D721Med (cell line): ENCODE measurements at places on chromosomes 12 and 14.

GRCh38 chr14:77032844-77033621 is 4.5 kb upstream of the IRF2BPL start:
- peak; percentile 92 for DNase-seq

DNA sequence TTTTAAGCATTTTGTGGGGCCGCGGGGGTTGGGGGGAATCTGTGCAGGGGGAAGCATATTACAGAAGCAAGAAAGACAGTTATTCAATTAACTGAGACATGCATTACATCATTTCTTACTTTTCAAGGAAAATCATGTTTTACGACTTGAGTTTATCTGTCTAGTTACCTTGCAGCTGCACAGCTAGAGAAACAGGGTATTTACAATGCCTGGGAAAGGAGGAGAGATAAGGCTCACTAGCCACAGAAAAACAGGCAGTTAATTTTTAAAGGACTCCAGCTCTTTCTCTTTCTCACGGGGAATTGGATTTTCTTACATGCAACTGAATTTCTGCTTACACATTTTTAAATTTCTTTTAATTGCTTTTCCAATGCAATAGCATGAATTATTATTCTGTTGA is 22.2 kb downstream of the FCF1 start:
- no peak for DNase-seq

DNA sequence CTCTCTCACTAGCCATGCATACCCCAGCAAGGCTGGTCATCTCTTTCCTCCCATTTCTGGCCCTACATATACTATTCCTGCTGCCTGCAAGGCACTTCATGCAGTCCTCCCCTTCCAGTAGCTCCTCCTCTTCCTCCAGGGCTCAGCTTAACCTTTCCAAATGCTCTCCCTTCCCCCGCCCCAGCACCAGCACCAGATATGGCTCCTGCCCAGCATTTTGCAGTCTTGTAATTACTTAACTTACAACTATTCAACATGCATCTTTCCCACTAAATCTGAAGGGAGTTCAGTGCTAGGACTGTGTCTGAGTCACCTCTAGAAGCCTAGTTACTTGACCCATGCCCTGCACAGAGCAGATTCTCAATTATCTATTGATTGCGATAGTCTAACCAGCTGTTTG is 1.8 kb upstream of the FBXO21 start:
- no peak for DNase-seq

DNA sequence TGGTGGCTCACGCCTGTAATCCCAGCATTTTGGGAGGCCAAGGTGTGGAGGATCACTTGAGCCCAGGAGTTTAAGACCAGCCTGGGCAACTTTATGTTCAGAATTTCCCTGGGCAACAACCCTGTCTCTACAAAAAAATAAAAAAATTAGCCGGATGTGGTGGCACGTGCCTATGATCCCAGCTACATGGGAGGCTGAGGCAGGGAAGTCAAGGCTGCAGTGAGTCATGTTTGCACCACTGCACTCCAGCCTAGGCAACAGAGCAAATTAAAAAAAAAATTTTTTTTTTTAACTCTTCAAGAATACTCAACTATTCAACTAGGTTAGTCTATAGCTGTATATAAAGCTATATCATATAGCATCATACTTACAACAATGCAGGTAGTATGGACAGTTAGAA is 113.0 kb downstream of the RALGAPA1 start:
- DNase-seq: no peak

- DNase-seq: no peak
Measured at GRCh38 chr12:71760471-71760870, 5.8 kb downstream of the RAB21 start.

DNA sequence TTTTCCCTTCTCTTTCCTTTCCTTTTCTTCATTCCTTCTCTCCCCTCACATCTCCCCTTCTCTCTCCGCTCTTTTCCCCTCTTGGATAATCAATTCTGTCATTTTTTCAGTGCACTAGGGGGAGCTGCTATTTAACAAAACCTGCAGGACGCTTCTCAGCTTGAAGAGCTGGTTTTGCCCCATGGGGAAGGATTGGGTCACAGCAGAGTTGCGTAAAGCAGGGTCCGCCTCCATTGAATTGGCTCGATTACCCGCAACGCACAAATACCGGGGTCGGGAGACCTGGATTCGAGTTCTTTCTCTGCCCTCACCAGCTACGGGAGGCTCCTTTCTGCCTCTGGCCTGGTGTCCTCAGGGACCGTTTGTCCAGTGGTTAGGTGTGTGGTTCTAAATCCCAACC is 42.1 kb upstream of the CHGA start:
- DNase-seq: no peak

DNA sequence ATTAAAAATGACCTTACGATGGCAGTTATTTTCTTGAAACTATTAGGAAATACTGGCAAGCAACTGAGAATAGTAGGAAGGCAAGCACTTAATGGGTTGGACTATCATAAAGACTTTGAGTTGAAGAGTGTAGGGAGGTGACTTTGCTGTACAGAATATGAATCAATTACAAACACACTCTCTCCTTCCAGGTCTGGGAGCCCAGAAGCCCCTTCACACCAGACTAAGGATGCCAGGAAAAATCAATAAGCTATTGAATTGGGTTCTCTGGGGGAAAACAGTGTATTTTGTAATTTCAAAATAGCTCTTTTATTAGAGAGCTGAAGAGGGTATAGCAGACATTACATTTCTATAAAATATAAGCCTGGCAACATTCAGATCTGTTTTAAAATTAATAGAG is 736.4 kb downstream of the NOVA1 start:
- no peak for DNase-seq

DNA sequence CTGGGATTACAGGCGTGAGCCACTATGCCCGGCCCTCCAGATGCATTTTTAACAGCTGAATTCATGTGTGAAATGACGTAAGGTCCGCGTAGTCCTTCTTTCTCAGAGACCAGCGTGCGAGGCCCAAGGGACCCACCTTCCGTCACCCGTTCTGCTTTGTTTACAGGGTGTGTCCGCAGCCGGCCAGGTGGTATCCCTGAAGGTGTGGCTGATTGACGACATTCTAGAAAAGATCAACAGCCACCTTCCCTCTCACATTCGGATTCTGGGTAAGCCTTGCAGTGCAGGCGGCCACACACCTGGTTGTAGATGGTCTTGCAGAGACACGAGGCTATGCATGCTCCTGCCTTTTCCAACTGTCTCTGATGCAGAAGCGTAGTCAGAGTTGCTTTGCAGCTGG is 9.9 kb downstream of the PUS1 start:
- DNase-seq: no peak

DNA sequence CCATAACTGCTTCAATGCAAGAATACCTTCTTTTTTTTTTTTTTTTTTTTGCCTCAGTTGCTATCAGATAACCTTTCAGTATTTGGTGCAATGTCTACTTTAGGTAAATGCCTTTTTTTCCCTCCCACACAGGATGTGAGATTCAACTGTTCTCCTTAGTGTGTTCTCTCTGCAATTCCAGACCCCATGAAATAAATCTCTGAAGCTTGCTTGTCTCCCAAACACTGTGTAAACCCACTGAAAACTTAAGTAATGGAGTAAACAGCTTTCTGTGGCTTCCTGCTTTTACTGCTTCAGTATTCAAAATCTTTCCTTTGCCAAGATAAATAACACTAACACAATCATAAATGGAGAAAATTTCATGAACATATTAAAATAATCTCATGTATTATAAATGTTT is 55.8 kb upstream of the CLEC14A start:
- no peak for DNase-seq

- no peak for DNase-seq
Measured at GRCh38 chr12:114729731-114730130, 45.8 kb upstream of the TBX3 start.

- no peak for DNase-seq
Measured at GRCh38 chr14:74515891-74516412, 22.4 kb downstream of the ISCA2 start.

DNA sequence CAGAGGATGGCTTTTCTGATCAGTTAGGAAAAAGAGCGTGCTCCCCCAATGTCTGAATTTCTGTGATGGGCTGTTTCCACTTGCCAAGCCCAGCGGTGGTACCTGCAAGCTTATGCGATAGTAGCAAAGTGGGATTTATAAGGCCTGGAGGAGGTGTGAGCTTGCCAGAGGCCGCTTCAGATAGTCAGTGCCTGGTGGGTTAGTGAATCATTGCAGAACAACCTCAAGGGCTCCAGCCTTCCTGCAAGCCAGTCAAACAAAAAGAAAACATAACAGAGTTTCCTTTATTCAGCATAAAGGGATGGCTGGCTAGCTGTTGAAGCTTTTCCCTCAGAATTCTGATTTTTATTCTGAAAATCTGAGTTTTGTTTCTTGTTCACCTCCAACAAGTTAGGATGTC is 7.6 kb upstream of the BMP4 start:
- DNase-seq: no peak

- DNase-seq: no peak
Measured at GRCh38 chr12:105659355-105660075, 329.0 kb downstream of the C12orf75 start.

GRCh38 chr12:46702581-46703344 is 123.0 kb downstream of the SLC38A4 start:
- no peak for DNase-seq

GRCh38 chr14:35558680-35559079 is 24.7 kb downstream of the INSM2 start:
- no peak for DNase-seq

DNA sequence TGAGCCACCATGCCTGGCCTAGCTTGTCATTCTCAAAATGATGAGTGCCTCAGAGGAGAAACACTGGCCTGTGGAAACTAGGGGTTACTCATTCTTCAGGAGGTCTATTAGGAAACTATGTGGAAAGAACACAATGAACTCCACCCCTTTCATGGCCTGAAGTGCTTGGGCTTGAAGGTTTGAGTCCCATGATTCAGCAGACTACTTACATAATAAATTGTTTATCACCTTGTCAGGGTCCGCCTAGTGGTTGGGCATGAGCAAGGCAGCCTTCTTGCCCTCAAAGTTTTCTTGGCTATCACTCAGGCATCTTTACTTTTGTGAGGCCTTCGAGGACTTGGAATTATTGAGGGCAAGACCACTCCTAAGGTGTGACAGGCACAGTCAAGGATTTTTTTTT is 251.2 kb downstream of the ACSS3 start:
- no peak for DNase-seq

- DNase-seq: no peak
Measured at GRCh38 chr12:60191676-60192359, 596.0 kb downstream of the SLC16A7 start.

- no peak for DNase-seq
Measured at GRCh38 chr12:51677284-51677968, 86.4 kb downstream of the SCN8A start.

DNA sequence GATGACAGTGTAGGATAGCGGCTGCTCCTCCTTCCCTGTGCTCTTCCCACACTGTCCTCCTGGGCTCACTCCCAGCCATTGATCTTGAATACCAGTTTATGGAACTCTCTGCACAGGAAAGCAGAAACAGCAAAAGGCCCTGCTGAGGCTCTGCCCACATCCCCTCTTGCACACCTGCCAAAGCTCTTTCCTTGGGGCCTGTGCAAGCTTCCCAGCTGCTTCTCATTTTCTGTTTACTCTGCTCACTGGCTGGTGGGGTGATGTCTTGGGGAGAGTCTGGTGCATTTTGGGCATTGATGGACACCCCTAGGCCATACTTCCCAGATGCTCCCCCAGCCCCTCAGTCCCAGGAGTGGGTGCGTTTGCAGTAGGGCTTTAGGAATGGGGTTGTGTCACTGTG is 361.8 kb downstream of the TMEM121 start:
- no peak for DNase-seq

GRCh38 chr12:45098766-45099165 is 47.9 kb upstream of the DBX2 start:
- no peak for DNase-seq

- DNase-seq: no peak
Measured at GRCh38 chr12:8871068-8871467, 43.2 kb upstream of the PHC1 start.

- no peak for DNase-seq
Measured at GRCh38 chr14:81303258-81303935, 82.6 kb upstream of the GTF2A1 start.

DNA sequence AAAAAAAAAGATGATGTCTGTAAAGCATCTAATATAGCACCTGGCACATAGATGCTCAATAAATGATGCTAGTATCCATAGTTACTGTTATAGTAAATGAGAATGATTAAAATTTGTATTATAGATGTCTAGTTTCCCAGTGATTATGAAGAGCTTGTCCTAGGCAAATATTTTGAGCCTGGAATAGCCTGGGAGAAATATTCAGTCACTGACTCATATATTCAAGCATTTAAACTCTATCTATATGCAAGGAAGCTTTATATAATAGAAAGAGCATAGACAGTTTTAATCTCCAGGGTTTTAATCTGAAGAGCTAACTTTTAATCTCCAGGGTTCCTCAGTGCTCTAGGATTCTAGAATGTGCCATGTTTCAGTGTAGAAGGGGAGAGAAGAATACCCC is 91.5 kb upstream of the VASH1 start:
- DNase-seq: no peak

- no peak for DNase-seq
Measured at GRCh38 chr12:57661376-57661775, 28.4 kb upstream of the B4GALNT1 start.

DNA sequence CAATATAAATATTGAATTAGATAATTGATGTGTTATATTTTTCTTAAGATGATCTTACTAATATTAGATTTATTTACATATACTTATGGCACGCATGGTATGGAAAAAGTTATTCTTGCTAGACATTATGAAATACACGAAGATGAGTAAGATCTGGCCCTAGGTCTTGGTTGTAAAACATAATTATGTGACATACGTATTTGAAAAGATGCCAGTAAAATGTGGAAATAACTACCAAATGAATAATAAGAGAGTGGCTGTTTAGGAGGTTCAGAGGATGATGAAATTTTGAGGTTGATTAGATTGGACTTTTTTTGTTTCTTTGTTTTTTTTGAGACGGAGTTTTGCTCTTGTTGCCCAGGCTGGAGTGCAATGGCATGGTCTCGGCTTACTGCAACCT is 41.3 kb downstream of the FANCM start:
- no peak for DNase-seq
